ENCODE measurements at places on chromosomes 1 and 21.

GRCh38 chr1:233933339-233933738 lies 28.9 kb downstream of the SLC35F3 start:
- DNase-seq = no peak

DNA sequence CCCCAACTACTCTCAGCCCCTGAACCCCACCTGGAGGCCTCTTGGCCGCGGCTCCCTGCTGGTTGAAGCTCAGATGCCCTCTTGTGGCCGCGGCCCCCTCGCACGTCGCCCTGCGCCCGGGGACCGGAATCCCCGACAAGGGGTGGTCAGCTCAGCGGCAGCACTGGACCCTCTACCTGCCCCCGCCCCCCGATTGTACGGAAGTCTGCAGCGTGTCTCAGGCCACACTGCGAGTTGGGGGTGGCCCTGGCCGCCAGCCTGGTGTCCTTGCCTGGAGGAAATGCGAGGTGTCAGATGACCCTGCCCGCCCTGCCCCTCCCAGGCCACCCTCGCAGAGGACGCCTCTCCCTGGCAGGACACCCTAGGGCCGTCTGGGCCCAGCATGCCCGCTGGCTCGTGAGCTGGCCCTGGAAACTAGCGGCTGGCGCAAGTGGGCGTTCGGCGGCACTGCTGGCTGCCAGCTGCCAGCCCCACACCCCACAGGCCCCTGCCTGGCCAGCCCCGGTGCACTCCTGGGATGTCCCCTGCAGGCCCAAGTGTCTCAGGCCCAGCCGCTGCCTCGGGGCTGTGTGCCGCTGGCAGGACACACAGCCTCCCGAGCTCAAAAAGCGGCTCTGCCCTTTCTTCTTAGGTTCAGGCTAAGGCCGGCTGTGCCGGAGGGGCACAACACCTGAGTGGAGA lies 60.8 kb downstream of the EDN2 start:
- DNase-seq = no peak

GRCh38 chr1:224894915-224895314 lies 34.6 kb upstream of the DNAH14 start:
- no peak for DNase-seq

DNA sequence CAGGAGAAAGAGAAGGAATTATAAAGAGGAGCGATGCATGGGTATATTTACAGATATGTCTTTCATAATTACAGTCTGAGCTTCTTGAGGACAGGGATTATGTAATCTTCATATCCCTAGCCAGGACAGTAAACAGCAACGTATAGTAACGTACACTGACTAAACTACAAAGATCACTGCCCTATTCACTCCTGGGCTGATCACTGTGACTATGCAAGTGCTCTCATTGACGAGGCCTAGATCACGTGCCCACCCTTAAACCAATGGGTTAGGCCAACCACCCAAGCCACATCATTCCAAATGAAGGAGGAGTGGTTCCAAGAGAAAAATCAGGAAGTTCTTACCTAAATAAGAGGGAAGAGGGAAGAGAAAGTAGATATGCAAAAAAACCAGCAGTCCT lies 18.5 kb downstream of the PIK3R3 start:
- DNase-seq = no peak

GRCh38 chr1:224922404-224923164 lies 6.9 kb upstream of the DNAH14 start:
- DNase-seq = no peak

DNA sequence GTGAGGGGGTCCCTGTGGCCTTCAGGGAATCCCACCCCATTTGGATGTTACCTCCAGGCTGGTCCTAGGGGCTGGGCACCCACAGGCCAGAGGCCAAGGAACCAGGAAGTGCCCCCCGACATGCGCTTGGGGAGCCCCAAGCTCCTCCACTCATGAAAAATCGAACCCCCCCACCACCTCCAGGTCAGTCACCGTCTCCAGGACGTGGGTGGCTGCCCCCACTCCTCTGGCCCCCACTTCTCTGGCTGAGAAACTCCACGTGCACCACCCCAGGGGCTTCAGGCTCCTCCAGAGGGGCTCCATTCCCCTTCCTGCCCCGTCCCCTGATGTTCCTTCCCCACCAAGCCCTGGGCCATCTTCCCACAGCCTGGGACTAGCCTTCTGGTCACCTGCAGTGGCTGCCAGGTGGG lies 30.5 kb upstream of the POFUT2 start:
- DNase-seq = no peak
